Astrocyte of the spinal cord (primary cell): ENCODE measurements at places on chromosomes 5 and 9.

- DNase-seq = peak; percentile 41
These were observed 304.5 kb downstream of the CWC27 start for GRCh38 chr5:65073250-65073661.

- DNase-seq = no peak
These were observed 17.6 kb upstream of the PPP1R26 start for GRCh38 chr9:135461936-135462335.

DNA sequence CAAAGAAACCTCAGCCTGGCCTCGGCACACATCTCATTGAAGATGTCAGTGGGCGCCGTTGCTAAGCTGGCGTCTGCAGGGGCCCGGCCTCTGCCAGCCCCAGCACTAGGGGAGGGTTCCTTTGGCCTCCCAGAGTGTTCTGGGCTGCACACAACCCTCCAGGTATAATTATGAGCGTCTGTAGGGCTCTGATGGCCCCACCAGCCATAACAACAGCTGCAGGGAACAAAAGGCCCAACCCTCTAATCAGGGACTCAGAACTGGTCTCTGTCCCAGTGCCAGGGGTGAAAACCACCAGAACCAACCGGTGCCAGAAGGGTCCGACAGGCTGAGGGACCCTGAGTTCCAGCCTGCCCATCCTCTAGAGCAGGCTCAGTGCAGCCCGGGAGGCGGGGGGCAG is 39.5 kb upstream of the SLC12A7 start:
- no peak for DNase-seq

GRCh38 chr9:97504381-97505216 is 3.1 kb downstream of the TMOD1 start:
- DNase-seq = peak; percentile 46

DNA sequence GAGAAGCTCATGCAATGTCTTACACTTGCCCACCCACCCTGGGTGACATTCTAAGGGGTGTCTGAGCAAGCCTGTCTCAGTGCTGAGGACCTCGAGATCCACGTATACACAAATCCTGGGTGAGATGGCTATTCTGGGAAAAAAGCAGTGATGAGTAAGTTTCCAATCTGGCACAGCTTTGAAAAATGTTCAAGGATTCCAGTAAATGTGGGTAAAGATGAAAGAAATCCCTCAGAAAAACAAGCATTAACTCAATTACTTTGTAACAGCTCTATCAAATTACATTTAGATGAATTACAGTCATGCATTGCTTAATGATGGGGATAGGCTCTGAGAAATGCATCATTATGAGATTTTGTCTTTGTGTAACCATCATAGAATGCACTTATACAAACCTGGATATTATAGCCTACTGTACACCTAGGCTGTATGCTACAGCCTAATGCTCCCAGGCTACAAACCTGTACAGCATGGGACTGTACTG is 26.9 kb downstream of the GOLM1 start:
- DNase-seq = peak; percentile 48

- DNase-seq = no peak
These were observed 32.9 kb downstream of the TMEM252 start for GRCh38 chr9:68507806-68508145.

DNA sequence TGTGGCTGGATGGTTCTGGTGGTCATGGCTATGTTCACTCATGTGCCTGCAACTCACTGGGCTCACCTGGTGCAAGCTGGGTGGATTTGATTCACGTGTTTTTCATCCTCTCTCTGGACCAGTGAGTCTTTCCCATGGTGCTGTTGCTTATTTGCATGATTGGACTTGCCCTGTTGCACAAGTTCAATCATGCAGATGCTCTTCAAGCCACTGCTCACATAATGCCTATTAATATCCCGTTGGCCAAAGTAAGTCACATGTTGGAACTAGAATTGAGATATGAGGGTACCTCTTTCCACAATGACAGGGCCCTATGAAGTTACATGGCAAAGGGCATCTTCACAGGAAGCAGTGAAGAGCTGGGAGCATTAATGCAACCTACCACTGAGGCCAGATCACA is 26.5 kb upstream of the MROH2B start:
- no peak for DNase-seq

DNA sequence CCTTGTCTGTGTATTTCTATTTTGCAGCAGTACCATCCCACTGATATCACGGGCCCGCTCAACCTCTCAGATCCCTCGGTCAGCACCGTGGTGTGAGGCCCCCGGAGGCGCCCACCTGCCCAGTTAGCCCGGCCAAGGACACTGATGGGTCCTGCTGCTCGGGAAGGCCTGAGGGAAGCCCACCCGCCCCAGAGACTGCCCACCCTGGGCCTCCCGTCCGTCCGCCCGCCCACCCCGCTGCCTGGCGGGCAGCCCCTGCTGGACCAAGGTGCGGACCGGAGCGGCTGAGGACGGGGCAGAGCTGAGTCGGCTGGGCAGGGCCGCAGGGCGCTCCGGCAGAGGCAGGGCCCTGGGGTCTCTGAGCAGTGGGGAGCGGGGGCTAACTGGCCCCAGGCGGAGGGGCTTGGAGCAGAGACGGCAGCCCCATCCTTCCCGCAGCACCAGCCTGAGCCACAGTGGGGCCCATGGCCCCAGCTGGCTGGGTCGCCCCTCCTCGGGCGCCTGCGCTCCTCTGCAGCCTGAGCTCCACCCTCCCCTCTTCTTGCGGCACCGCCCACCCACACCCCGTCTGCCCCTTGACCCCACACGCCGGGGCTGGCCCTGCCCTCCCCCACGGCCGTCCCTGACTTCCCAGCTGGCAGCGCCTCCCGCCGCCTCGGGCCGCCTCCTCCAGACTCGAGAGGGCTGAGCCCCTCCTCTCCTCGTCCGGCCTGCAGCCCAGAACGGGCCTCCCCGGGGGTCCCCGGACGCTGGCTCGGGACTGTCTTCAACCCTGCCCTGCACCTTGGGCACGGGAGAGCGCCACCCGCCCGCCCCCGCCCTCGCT is 1.9 kb downstream of the LRRC26 start:
- no peak for DNase-seq

DNA sequence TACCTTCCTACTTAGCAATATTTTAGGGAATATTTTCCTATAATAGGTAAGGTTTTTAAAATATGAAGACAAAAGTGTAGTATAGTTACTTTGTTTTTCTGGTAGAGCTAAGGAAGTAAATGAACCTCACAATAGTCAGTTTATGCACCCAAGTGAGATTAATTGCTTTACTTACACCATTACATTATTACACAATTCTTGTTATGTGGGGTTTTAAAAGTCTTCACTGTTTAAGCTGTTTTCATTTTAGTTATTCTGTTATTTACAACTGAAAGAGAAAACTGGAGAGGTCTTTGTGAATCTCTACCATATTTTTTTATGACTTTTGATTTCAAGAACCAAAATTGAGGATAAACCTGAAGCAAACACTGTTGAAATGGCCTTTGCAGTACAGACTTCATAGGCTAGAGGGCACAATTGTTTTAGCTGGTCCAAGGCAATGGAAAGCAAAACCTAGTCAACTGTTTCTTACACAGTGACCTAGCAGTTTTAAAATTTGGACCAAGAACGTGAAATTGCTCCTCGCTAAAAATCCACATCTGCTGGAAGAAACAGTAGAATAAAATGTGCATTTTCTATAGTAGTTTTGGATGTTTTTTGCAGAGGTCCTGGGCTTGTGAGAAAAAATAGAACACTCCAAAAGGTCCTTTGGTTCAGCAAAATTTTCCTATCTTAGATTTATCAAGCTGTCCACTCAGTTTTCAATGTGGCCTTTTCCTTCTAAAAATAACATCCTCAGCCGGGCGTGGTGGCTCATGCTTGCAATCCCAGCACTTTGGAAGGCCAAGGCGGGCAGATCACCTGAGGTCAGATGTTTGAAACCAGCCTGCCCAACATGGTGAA is 66.4 kb upstream of the FER start:
- DNase-seq = peak; percentile 76

GRCh38 chr9:133505186-133505830 is 19.5 kb downstream of the MYMK start:
- no peak for DNase-seq

GRCh38 chr9:104774132-104774531 is 10.2 kb downstream of the NIPSNAP3B start:
- DNase-seq = no peak

GRCh38 chr9:124311283-124311682 is 53.5 kb downstream of the NEK6 start:
- DNase-seq = no peak
